Stimulated activated CD8-positive, alpha-beta memory T cell treated with anti-CD3 and anti-CD28 coated beads, Interleukin-4, amount 100 ng/mL, for 1 hour (primary cell): ENCODE measurements at places on chromosomes 4 and X.

- no peak for DNase-seq
Observed at GRCh38 chrX:40772290-40772689, 36.9 kb upstream of the MED14 start.

GRCh38 chr4:80475798-80476197 lies 140.3 kb downstream of the CFAP299 start:
- no peak for DNase-seq

GRCh38 chrX:9320940-9321339 lies 143.9 kb upstream of the TBL1X start:
- DNase-seq, result no peak

DNA sequence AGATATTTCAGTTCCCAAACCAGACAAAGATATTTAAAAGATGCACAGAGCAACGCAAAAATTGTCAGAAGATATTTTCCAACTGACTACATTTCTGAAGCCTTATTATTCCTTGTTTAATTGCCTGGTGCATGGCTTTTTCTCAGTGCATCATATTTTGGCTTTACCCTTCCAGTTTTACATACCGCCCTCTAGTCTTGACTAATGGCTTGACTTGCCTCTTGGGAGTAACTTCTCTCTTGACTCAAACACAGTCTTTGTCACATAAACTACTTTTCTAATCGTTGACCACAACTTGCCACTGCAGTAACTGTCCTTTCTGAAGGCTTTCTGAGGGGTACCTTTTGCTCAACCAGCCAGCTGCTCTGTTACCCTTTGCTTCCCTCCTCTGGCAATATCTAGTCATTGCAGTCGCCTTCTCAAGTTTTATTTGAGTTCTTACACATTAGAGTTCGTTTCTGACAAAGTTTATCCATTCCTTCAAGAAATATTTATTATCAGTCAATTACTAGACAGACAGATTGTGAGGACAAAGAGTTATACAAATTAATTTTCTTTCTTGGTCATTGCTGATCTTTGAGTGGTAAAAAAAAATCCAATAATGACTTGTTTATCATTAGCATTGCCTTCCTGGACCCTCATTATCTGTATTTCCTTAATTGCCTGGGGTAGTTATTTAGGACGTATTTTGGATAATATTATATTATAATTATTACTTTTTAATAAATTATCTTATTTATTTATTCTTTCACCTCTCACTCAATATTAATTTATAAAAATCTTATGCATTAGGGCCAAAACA lies 506.9 kb upstream of the PCDH10 start:
- DNase-seq, result no peak

- DNase-seq, result no peak
Observed at GRCh38 chr4:38600575-38600974, 63.4 kb upstream of the KLF3 start.

DNA sequence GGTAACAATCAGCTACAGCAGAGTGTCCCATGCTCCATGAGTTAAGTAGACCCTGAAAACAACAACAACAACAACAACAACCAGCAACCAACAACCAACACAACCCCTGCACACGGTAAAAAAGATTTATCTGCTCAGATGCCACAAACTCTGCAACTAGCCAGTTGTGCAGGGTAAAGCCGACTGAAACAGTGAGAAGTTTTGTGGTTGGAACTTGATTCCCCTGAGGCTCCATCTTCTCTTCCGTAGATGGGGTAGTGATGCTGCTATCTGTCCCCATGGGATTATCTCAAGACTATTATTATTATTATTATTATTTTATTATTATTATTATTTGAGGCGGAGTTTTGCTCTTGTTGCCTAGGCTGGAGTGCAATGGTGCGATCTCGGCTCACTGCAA lies 50.6 kb upstream of the RAPGEF2 start:
- no peak for DNase-seq

GRCh38 chrX:42664680-42665079 lies 113.3 kb downstream of the PPP1R2C start:
- no peak for DNase-seq

- DNase-seq, result no peak
Observed at GRCh38 chr4:3203971-3204431, 45.0 kb upstream of the MSANTD1 start.

- DNase-seq, result no peak
Observed at GRCh38 chrX:133929836-133930464, 55.4 kb downstream of the GPC3 start.

GRCh38 chr4:77268108-77268507 lies 111.1 kb downstream of the CCNG2 start:
- no peak for DNase-seq

- no peak for DNase-seq
Observed at GRCh38 chr4:164056426-164057142, 562.1 kb downstream of the TMA16 start.
